ENCODE measurements at places on chromosomes 2 and 18.

GRCh38 chr2:42996528-42996927 is 204.1 kb upstream of the HAAO start:
- no peak for DNase-seq

DNA sequence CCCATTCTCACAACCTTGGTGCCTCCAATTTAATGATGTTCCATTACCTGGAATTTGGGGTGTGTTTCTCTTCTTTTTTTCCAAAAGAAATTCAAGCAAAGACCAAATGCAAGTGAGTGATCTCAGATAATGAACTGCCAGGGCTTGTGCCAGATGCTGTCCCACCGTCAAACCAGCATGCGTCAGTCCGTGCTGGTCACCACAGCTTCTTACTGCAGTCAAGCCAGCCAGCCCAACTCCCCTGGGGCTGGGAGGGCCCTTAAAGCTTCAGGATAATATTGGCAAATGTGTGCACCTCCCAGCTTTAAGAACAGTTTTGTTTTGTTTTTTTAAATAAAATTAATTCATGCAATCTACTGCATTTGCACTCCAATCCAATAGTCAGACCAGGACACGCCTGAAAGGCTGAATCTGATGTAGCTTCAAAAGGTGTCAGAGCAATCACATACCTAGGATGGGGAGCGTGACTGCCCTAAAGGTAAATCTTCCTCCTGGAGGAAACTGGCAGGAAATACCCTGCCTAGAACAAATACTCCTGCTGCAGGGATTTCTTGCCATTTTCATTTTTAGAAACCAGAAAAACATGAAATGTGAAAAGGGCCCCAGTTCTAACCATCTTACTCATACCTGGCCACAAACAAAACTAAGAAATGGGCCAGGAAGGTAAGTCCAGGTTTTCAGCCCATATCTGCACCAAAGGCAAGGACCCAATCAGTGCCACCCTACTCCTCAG is 26.8 kb upstream of the SP3 start:
- DNase-seq = no peak

GRCh38 chr2:46082531-46083485 is 214.4 kb upstream of the EPAS1 start:
- DNase-seq = no peak

GRCh38 chr2:113895301-113895700 is 5.4 kb downstream of the ACTR3 start:
- no peak for DNase-seq

GRCh38 chr2:162103443-162104009 is 29.5 kb upstream of the DPP4 start:
- DNase-seq = no peak

GRCh38 chr2:157359628-157360027 is 34.0 kb upstream of the ERMN start:
- DNase-seq = no peak

- DNase-seq = no peak
These were observed 7.0 kb downstream of the CTIF start for GRCh38 chr18:48545757-48546321.

- DNase-seq = peak; percentile 68
These were observed 89.6 kb downstream of the UXS1 start for GRCh38 chr2:106104332-106105062.
